8988T (cell line): ENCODE measurements at places on chromosomes 2 and 18.
A peak's percentile ranks its signal among the peaks of the same experiment; 100 is the strongest.

GRCh38 chr18:573385-573784 lies 6.8 kb upstream of the CETN1 start:
- DNase-seq, result no peak

- no peak for DNase-seq
Measured at GRCh38 chr18:68855491-68855890, 57.6 kb downstream of the CCDC102B start.

GRCh38 chr2:61018318-61018755 lies 282 bp upstream of the PUS10 start:
- DNase-seq, result no peak

GRCh38 chr18:1965541-1965940 lies 605.8 kb downstream of the METTL4 start:
- DNase-seq, result no peak

GRCh38 chr2:54480025-54480424 lies 23.9 kb downstream of the SPTBN1 start:
- no peak for DNase-seq

- DNase-seq, result no peak
Measured at GRCh38 chr2:96872591-96873349, 2.9 kb upstream of the SEMA4C start.

DNA sequence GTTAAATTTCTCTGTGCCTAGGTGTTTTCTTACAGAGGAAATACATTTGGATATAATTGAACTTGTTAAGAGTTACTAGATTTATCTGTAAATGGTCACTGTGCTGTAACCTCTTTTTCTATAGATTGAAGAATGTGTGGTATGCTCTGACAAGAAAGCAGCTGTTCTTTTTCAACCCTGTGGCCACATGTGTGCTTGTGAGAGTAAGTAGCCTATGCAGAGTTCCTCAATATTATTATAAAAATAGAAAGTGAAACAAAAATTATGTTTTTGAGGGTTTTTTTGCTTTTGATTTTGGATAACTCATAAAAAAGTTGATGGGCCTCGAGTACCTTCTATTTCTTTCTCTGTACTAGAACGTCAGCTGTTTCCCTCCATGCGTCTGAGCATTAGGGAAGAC lies 112.4 kb downstream of the MIB1 start:
- DNase-seq, result no peak

- no peak for DNase-seq
Measured at GRCh38 chr2:188627471-188627870, 335.8 kb downstream of the GULP1 start.

GRCh38 chr2:209389171-209389618 lies 34.7 kb upstream of the MAP2 start:
- no peak for DNase-seq

GRCh38 chr2:68861330-68861729 lies 9.9 kb downstream of the BMP10 start:
- DNase-seq, result no peak

DNA sequence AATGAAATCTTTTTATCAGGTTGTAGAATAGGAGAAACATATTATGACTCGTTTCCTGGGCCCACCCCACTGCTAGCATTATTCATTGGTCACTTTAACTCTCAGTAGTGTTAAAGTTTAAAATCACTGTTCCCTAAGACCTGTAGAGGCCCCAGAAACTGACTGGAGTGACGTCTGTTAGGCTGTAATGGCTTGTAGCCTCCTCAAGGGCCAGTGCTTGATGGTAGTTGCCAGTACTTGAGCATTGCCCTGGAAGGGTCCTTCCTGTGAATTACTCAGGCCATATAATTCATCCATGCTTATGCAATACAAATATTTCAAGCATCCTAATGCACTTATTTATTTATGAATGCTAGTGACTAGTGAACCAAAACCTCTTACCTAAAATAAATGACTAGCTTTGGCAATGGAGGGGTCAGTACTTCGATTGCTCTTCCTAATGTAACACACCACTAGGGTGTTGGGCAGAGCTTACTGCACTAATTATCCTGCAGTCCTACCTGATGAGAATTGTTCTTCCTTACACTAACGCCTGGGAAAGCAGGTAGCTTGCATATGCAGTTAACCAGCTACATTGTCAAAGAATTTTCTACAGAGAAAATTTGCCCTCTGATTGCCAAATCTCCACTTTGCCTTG lies 31.2 kb downstream of the ARHGAP25 start:
- no peak for DNase-seq

DNA sequence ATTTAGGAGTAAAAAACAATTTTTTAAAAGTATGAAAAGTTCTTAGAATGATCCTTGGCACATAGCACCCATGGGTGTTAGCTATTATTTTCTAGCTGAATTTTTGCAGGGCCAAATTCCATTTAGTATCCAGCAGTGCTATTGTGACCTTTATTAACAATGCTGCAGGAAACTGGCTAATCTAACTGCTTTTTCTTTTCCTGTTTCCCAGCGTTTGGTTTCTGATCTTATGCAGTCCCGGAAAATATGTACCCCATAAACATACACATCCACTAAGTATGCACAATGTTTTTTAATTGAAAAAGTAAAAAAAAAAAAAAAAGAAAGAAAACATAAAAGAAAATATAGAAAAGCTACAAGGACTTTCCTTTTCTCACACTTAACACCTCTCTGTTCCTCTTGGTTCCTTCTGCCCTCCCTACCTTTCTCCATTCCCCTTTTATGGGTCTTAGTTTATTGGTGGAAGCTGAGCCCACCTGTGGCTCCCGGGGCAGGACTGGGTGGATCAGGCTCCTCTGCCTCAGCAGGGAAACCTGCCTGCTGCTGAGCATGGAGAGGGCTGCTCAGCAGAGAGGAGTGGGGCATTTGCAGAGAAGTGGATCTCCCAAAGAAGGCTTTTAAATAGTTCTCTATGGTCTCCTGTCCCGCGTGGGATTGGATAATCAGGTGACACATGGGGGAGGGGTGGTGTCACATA lies 9.3 kb upstream of the SLC16A14 start:
- no peak for DNase-seq

DNA sequence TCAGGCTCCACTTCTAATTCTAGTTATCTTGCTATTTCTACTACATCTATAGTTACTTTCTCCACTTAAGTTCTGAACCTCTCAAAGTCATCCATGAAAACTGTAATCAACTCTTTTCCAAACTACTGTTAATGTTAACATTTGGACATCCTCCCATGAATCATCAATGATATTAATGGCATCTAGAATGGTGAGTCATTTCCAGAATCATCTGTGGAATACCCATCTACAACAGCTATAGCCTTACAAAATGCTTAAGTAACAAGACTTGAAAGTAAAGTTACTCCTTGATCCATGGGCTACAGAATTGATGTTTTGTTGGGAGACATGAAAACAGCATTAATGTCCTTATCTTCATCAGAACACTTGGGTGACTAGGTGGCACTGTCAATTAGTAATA lies 35.4 kb downstream of the BARD1 start:
- no peak for DNase-seq

- DNase-seq, result no peak
Measured at GRCh38 chr2:63654959-63655358, 66.2 kb downstream of the MDH1 start.

GRCh38 chr2:23745068-23745725 lies 181.7 kb downstream of the ATAD2B start:
- no peak for DNase-seq

DNA sequence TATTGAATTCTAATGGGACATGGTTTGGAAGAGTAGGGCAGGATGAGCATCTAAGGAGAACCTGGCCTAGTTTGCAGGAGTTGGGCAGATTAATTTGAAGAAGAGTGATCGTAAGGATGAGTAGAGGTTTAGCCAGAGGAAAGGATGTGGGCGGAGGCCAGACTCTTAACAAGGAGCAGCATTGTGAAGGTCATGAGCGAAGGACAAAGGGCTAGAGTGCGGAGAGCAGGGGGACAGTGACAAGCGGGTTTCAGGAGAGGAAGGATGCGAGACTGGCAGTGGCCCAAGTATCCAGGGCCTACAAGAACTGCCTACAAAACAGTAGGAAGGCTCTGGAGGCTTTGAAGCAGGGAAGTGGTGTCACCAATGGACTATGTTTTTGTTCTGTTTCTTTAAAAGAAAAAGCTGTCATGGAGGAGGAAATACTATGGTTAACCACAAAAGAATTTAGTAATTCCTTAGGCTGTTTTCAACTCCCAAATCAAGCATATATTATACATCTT lies 20.1 kb downstream of the SLC66A3 start:
- DNase-seq, result no peak

DNA sequence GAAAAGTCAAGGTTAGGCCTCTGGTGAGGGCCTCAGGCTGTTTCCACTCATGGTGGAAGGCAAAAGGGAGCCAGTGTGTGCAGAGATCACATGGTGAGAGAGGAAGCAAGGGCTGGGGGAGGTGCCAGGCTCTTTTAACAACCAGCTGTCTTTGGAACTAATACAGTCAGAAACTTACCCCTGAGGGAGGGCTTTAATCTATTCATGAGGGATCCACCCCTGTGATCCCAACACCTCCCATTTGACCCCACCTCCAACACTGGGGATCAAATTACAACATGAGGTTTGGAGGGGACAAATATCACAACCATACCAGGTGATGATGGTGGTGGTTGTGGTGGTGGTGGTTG lies 10.9 kb downstream of the POLI start:
- DNase-seq, result no peak

DNA sequence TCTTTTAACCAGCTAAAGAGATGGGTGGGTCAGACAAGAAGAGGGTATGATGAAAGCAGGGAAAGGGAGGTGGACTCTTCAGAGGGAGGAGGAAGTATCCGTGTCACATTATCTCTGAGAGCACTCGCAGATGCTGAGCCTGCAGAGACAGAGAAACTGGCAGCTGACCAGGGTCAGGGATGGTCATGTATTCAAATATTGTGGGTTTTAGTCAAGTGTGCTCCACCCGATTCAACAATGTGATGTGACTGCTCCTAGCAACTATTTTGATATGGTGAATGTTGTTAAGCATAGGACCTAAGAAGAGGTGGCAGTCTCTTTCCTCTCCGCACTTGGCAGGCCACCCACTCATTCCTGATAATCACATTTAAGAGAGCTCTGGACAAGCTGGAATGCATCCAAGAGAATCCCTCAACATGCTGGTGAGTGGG lies 1.3 kb upstream of the CLIP4 start:
- no peak for DNase-seq

DNA sequence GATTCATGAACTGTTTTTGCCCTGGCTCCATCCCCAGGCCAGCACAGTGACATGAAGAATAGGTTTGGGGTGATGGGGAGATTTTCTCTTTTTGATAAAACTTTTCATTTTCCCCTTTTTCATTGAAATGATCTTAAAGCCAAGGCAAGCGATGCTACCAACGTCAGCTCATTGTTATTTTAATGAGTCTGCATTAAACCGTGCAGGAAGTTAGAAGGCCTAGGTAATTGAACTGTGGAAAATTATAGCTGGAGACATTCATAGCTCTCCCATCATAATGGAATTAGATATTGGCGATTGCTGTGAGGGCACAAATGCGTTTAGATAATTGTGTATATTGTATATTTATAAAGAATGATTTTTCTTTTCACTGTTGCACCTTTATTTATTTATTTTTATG lies 33.2 kb downstream of the SMARCAL1 start:
- DNase-seq, result no peak

- DNase-seq, result no peak
Measured at GRCh38 chr2:43179942-43180341, 46.5 kb downstream of the ZFP36L2 start.

DNA sequence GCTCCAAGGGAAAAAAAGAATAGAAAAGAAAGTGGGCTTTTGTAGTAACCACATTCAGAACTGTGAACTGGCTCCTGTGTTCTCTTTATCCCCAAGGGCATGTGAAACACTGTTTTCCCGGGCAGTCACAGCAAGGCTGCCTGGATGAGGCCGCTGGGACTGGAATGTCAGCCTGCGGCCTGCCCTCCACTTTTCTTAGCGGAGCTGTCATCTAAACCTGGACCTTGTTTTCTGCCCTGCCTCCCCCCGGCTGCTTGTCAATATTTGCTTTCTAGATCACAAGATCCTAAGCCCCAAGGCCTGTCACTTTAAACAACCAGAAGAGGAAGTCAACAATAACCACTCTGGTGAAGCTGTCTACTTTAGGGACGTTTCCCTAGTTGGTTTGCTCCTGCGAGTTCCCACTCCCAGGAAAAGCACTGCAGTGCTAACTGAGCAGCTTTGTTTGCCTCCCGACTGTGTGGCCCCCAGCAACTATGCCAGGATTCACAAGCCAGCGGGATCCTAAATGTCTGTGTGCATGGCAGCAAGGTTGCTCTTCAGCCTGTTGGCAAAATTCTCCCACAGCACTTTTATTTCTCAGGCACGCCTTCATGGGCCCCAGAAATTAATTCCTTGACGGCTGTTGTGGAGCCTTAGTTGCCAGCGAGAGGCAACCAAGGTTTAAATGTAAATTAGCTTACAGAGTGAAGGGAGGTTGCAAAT lies 30.6 kb downstream of the SOWAHC start:
- no peak for DNase-seq

GRCh38 chr2:157833721-157834120 lies 42.4 kb downstream of the ACVR1 start:
- DNase-seq, result no peak

GRCh38 chr2:241217320-241218031 lies 29.0 kb downstream of the ANO7 start:
- peak; percentile 95 for DNase-seq

- DNase-seq, result no peak
Measured at GRCh38 chr2:60512062-60512622, 41.3 kb downstream of the BCL11A start.

DNA sequence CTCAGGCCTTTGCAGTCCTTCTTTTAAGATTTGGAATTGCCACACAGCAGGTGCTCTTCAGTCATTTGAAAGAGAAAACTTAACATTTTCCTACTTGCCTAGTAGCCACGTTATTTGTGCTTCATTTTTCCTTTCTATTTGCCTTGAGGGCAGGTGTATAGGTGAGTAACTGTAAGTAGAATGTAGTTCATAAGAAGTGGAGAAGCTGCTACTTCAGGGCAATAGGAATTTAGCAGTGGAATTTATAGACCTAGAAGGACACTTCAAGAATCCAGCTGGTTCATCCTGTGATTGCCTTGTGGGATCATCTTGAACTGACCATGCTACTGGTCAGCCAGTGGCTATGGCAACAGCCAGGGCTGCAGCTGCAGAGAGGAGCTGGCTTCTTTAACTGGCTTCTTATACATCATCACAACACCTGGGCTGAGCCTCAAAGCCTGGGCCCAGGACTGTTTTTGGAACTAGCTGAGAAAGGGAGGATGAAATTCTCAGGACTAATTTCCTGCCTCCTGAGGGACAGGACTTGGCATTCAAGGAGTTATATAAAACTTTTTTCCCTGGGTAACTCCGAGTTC lies 5.1 kb upstream of the LANCL1 start:
- DNase-seq, result no peak

- no peak for DNase-seq
Measured at GRCh38 chr2:29006092-29006979, 25.2 kb downstream of the TOGARAM2 start.

GRCh38 chr18:72376256-72376655 lies 167.9 kb downstream of the CBLN2 start:
- DNase-seq, result no peak

- DNase-seq, result no peak
Measured at GRCh38 chr2:216618785-216619184, 14.4 kb upstream of the IGFBP2 start.

GRCh38 chr2:18787726-18788125 lies 198.4 kb upstream of the NT5C1B start:
- DNase-seq, result no peak
